ENCODE measurements at places on chromosomes 2 and 18.
A peak's percentile ranks its signal among the peaks of the same experiment; 100 is the strongest.

DNA sequence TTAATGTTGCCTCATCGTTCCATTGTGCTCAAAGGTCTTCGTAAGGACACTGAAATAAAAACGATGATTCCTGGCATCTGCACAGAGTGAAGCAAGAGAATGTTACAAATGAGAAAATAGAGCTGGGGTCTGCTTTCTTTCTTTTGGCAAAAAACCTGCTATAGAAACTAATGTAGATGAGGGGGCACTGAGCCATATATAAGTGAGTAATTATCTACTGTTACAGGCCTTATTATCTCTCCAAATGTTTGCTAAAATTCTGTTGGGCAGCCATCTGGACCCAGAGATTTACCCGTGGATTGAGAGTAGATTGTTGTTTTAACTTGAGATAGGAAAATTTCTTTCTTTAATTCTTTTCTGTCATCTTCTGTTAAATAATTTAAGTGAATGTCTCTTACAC, 472.5 kb upstream of the PIK3C3 start:
- DNase-seq = no peak

DNA sequence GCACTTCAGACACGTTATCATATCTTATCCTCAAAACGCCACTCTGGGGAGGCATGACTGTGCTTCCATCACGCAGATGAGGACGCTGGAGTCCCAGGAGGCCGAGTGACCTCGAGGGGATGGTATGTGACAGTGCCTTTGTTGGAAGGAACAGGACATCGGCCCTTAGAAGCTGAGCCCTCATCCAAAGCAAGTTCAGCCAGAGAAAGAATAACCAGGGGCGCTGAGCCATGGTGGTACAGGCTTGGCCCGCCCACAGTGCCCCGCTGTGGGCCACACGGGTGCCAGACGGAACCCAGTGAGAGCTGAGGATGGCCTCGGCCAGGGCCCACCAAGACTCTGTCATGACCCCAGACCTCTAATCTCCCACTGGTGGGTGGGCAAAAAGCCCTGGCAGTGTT, 31.3 kb downstream of the HS1BP3 start:
- no peak for DNase-seq

DNA sequence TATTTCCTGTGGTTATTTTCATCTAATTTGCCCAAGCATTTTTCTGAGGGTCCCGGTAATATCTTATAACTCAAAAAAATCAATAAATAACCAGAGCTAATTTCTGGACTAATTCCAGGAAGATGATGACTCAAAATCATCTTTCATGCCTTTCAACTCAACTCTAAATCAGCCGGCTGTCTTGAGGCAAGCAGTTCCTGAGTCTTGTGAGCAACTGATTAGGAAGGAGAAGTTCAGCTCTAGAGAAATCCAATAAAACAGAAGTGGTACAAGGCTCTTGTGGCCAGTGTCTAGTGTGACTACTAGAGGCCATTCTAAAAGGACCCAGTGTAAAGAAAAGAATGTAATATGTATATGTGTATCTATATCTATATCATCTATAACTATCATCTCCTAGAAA, 890.4 kb downstream of the TRIB2 start:
- DNase-seq = no peak

DNA sequence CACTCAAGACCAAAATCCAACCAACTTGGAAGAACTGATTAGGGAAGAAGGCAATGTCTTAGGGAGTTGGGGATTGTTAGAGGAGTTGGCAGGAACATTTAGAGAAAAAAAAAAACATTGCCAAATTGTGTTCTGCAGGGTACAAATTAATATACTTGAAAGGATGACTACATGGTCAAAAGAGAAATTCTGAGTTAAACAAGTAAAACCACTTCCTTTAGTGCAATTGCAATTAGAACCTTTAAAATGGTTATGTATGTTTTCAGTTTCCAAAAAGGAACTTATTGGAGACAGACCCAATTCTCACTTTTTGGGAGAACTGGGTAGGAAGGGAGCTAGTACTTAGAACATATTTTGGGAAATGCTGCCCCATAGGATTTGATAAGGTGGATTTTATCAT, 137.9 kb downstream of the GPD2 start:
- DNase-seq = no peak

DNA sequence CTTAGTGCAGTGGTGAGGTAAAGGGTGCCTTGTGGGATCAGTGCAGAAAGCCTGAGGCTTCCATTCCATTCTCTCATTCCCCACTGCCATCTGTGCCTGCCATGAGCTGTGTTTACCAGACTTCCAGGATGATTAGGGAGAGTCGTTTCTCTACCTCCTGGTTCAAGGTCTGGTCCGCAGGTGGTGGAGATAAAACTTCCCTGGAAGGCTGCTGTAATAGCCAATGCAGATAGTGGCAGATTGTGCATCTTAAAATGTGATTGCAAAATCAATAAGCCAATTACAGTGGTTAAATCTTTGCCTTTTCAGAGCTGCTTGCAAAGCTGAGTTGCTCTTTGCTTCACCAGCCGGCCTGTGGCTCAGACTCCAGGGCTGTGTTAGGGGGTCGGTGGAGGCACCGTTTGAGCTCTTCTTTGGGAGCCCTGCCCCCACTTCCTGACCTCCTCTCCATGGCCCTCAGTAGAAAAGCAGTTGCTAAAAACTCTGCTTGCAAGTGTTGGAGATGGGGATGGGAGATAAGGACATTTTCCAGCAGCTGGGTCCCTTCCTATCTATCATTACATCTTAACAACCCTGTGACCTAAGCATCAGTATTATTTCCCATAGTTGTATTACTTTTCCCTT, 95.2 kb upstream of the HS6ST1 start:
- peak; percentile 62 for DNase-seq

DNA sequence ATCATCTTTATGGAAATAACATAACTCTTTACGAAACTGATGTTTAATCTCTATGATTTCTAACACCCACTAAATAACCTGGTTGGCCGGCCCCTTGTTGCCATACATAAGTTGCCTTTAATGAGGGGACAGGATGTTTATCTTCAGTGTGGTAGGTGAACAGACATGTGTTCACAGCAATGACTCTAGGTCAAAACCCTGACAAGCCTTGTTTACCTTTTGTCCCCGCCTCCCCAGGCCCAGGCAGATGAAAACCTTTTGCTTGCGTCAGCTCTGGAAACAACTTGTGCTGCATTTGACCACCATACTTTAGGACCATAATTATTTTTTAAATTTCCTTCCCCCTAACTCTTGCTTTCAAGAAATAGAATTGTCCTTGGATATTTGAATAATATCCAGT, 2.9 kb upstream of the DSG4 start:
- DNase-seq = no peak

DNA sequence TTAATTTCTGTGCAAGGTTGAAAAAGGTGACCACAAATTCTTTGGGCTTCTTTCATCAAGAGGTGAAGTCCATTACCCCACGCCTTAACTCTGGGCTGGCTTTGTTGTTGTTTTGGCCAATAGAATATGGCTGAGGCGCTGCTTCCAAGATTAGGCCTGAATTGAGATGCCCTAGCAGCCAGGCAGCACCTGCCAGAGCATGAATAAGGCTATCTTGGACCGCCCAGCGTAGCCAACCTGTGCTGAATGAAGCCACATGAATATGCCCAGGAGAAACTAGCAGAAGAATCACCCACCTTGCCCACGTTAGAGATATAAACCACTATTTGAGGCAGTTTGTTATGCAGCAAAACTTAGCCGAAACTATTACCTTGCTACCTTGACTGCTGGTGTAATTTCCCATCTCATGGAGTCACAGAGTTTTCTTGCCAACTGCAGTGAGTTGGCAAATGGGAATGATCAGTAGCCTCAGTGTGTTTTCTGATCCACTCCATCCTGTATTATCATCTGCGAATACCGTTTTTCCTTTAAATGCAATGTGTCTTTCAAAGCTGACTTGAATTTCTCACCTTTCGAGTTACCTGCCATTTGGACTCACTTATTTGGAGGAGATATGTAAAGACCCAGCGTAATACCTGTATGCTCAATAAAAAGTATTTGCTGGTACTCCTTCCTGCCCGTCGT, 679 bp downstream of the TSGA10 start:
- DNase-seq = no peak

- no peak for DNase-seq
These were observed 40.0 kb downstream of the AGAP1 start for GRCh38 chr2:235533616-235534385.

GRCh38 chr2:164112105-164112504, 376.3 kb upstream of the FIGN start:
- DNase-seq = no peak

DNA sequence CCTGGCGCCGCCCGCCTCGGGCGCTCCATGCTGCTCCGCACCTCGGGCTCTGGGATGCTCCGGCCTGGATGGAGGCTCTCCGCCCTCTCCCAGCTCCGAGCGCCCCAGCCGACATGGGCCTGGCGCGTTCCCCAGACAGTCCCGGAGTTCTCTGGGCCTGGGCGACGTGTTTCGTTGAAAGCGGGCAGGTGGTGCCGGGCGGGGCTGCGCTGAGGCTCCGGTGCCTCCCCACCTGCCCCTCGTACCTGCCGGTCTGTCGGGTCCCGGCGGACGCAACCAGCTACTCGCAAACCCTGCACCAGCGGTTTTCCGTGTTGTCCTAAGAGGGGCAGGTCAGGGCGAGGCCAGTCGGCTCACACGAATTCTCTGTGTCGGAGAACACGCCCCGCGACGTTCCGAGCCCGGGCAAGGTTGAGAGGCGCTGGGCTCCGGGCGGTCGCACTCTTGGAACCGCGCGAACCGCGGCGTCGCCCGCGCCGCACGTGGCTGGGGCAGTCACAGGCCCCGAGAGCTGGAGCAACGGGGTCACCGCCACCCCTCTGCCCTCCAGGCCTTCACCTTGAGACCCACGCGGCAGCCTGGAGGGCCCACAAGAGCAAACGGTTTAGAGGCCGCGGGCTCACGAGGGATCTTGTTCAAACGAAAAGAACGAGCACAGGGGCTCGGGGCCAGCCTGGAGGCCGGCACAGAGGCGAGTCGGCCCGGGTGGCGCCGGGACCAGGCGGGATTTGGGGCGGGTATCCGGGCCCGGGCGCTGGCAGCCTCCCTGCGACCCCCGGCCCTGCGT, 4.2 kb upstream of the SIX2 start:
- DNase-seq = no peak

- no peak for DNase-seq
These were observed 118.9 kb upstream of the ARL4C start for GRCh38 chr2:234615643-234616356.

GRCh38 chr2:226410247-226410835, 389.3 kb downstream of the IRS1 start:
- no peak for DNase-seq

GRCh38 chr18:26548415-26549262, at the start of gene KCTD1:
TSS of gene KCTD1 (minus strand) at chr18:26548553. CDS start at chr18:26548536, 17 bp downstream.
- DNase-seq = peak; percentile 73

GRCh38 chr2:118095610-118096009, 7.3 kb downstream of the INSIG2 start:
- DNase-seq = no peak

DNA sequence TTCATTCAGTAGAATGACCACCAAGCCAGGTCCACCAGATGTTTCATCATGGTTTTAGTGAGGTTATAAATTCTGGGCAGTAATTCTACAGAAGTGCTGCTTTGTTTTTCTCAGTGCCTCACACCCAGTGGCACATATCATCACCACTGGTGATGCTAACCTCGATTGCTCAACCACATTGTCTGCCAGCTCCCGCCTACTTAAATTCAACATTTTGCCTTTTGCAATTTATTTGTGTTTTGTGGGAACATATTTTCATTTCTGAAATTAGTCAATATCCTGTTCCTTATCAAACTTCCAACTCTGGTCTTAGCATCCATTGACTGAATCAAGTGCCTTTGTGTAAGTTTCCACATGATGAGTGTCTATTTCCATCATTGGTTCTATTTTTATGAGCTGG, 62.3 kb upstream of the TMEM178A start:
- no peak for DNase-seq

- DNase-seq = no peak
These were observed 86.8 kb upstream of the GULP1 start for GRCh38 chr2:188204824-188205223.

GRCh38 chr2:159399716-159400415, 113.4 kb upstream of the WDSUB1 start:
- DNase-seq = no peak

DNA sequence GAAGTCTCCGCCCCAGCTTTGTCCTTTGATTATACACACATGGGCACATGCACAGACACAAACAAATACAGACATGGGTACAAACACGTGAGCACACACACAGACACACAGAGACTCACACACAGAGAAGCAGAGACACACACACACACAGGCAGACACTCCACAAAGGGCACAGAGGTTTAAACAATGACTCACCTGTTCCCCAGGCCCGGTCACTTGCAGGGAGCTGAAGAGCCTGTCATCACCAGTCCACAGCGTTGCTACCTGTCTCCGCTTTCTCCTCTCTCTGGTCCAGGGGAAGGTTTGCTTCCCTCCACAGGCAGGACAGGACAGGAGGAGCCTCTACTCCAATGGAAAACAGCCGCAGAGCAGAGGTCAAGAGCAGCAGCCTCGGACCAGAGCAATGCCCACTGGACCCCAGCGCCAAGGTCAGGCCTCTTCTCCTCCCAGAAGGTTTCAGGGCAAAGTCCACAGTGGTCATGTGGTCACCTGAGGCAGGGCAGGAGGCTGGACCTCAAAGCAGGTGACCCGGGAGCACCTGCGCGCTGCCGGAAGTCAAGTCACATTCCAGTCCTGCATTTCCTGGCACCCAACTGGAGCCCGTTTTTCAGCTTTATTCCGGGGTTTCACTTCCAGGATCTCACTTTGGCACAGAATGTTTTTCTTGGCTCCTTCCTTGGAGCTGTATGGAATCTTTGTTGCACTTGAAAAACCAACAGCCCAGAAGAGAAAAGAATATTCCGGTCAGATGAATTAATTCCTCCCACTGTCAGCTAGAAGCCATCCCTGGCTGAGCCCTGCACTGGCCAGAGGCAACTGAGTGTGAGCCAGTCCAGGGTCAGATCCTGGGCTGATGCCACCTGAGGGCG, at the start of gene RAB17:
Gene RAB17, minus strand, starts transcription at position 463 of the 869 bp plus-strand sequence. CDS start 4,580 bp downstream, outside the sequence.
- no peak for DNase-seq

GRCh38 chr2:105379741-105380186, 19.1 kb downstream of the FHL2 start:
- DNase-seq = peak; percentile 80

GRCh38 chr18:21599585-21600525, 649 bp downstream of the ESCO1 start:
- peak; percentile 34 for DNase-seq

GRCh38 chr2:112198780-112199179, 56.1 kb downstream of the ZC3H8 start:
- DNase-seq = no peak

DNA sequence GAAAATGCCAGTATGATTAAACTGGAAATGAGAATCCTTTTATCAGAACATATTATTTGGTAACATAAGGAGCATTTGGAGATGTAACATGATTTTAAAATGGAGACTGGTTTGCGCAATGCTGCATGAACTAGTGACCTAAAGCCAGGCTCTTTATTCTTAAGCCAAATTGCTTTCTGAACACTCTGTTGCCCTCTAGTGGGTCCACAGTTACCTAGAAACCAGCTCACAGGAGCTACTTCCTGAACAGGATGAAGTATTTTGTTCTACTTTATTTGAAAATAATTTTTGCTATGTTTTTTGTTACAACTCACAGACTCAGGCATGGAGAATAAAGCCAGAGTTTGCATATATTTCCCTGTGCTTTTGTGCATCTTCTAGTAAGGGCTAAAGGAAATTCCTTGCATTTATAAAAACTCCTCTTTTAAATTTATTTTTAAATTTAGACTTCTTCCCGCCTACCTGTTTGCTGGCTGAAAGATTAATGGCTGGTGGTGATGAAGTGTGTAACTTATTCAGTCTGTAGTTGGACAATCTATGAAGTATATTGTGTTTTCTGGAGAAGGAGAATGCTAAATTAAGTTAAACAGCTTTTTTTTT, 146.7 kb downstream of the PARD3B start:
- peak; percentile 30 for DNase-seq

- DNase-seq = no peak
These were observed 188.7 kb upstream of the SIX3 start for GRCh38 chr2:44752761-44753160.

- DNase-seq = no peak
These were observed 113.1 kb upstream of the GPC1 start for GRCh38 chr2:240322231-240322955.

Measured in KBM-7 (cell line).